RWPE2 (cell line): ENCODE measurements at places on chromosomes 5 and 9.

- no peak for DNase-seq
Measured at GRCh38 chr5:128081111-128081851, 2.3 kb upstream of the SLC12A2 start.

DNA sequence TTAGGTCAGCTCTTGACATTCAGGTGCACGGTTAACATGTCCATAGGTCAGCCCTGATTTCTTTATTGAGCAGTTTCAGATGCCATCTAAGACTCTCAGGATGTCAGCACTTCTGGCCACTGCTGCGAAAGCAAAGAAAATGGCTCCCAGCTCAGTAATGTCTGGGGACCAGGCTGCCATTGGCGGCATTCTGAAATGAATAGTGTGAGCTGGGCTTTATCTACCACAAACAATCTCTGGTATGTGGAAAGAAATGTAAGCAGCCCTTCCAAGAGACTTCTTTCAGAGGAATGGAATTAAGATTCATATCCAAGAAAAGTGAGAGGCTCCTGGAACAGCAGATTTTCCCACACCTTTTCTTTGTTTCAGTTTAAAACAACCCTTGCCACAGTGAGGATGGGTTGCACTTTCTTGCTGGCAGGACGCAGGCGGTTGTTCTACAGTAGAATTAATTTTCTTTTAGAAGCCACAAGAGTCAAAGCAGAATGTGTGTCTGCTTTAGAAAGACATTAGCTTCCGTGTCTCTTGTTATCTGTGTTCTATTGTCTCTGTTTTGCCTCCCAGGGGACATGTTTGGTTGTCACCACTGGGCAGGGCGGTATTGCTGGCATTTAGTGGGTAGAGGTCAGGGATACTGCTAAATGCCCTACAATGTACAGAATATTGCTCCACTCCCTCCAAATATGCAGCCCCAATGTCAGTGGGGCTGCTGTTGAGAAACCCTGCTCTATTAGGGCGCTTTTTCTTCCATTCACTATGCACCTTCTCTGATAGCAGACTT is 149.9 kb upstream of the ANKH start:
- DNase-seq, result no peak

DNA sequence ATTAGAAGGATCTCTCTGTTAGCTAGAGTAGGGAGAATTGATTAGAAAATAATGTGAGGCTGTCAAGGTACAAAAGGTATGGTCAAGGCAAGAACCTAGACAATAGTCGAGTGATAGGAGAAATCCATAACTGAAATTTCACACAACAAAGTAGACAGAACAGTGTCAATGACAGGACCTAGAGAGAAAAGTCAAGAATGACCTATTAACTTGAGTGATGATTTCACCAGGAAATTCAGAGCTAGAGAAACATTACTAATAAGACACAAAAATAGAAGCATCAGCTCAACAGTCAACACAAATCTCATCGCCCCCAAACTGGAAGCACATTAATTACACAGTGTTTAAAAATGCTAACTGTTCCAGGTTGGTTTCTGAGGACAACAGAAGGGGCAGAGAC is 532.4 kb downstream of the CDH10 start:
- no peak for DNase-seq

DNA sequence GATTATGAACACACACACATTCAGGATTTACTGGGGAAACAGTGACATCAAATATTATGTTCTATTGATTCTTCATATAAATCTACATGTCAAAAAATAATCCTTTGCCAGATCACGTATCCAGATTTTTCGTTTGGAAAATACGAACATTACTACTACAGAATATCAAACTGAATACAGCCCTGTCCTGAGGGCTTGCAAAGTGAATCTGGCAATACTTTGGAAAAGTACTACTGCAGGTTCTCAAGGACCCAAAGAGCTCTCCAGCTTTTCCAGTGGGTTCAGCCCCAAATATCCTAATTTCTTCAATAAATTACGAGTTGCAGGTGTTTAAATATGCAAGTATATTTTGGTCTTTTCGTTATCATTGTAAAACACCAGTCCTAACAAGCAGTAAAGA is 411 bp upstream of the NDUFS4 start:
- no peak for DNase-seq

DNA sequence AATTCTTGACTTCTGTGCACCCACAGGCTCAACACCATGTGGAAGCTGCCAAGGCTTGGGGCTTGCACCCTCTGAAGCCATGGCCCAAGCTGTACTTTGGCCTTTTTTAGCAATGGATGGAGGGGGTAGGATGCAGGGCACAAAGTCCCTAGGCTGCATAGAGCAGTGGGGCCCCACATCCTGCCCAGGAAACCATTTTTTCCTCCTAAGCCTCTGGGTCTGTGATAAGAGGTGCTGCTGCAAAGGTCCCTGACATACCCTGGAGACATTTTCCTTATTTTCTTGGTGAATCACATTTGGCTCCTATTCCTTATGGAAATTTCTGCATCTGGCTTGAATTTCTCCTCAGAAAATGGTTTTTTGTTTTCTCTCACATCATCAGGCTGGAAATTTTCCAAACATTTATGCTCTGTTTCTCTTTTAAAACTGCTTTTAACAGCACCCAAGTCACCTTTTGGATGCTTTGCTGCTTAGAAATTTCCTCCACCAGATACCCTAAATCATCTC is 482.7 kb upstream of the TLE4 start:
- no peak for DNase-seq

DNA sequence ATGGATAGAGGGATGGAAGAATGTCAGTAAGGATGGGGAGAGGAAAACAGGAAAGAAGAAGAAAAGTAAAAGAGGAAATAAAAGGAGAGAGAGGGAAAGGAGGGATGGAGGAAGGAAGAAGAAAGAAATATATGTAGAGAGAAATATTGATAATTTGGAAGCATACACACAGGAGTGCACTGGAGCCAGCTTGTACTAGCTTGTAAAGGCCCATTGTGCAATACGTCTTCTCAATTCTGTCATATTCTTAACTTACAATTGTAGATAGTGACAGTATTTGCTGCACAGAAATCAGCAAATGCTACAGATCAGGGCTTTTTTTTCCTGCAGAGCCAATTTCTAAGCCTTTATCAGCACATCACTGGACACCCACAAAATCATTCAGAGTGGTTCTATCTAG is 458.8 kb upstream of the WWC1 start:
- DNase-seq, result no peak

DNA sequence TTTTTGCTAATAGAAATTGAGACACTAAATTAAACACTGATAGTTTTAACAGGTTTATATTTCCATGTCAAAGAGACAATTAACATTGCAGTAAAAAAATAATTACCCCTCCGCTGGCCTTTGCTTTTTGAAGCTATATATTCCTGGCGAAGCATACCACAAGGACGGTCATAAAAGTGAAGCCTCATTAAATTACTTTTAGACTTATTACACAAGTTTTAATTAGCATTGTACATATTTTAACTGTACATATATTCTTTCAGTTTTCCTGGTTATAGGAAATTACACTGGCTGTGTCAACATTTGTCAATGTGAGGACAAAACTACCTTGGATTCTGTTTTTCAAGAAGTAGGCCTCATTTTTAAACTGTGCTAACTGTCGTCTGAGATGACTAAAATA is 1.2 kb downstream of the CDKN2A start:
- DNase-seq, result no peak
